ENCODE measurements at places on chromosomes 2 and 18. TPM values are rescaled to one million over a fixed set of nuclear protein-coding genes. Genes with fewer than 3 reads are reported as not detected.

Gene CXCR1
- 52.8 TPM for total RNA-seq

Gene REL
- total RNA-seq = 54.0 TPM

Gene CYRIA
- 50.5 TPM for total RNA-seq

Gene EIPR1
- 60.1 TPM for total RNA-seq

Gene FLACC1
- total RNA-seq = 4.1 TPM

Gene ELOA2
- total RNA-seq = not detected

Gene SERPINB10
- 4.7 TPM for total RNA-seq
